Urothelium cell line (cell line): ENCODE measurements at places on chromosomes 16 and 17.
A peak's percentile ranks its signal among the peaks of the same experiment; 100 is the strongest.

DNA sequence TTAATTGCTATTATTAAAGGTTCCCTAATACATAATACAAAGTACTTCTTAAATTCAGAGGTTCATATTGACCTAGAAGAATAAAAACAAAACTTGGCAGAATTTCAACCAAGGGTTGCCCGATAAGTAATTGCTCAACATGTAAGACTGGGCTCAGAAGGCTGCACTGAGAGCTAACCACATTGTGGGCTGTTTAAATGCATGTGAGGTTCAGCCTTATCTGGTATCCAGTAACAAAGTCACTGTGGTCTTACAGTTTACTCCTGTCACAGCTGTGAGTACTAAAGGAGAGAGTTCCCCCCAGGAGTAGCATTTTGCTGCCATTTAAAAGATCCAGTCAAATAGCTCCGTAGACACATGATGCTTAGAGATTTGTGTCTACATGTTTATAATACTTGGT, 1.6 kb upstream of the DHRS11 start:
- no peak for DNase-seq

- no peak for DNase-seq
These were observed 4.8 kb downstream of the XYLT2 start for GRCh38 chr17:50350733-50351132.

- DNase-seq: no peak
These were observed 15.1 kb downstream of the CEP20 start for GRCh38 chr16:15873301-15873700.

DNA sequence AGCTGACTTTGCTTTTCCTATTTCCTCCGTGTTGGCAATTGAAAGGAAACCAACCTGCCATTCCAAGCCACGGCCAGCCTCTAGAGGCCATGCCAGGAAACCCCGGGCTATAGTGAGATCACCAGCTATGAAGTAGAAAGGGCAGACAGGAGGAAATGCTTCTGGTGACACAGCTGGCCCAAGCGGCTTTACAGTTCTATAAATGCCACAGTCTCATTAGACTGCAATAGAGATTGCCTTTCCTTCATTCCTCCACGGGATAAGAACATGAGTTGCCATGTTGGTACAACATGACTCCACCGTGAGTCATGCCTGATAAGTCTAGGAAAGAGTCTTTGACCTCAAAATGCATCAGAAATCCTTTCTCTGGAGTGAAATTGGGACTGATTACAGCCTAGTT, 384.9 kb downstream of the GRIN2A start:
- peak; percentile 62 for DNase-seq

- DNase-seq: no peak
These were observed 7.1 kb downstream of the NAGPA start for GRCh38 chr16:5026664-5027063.

DNA sequence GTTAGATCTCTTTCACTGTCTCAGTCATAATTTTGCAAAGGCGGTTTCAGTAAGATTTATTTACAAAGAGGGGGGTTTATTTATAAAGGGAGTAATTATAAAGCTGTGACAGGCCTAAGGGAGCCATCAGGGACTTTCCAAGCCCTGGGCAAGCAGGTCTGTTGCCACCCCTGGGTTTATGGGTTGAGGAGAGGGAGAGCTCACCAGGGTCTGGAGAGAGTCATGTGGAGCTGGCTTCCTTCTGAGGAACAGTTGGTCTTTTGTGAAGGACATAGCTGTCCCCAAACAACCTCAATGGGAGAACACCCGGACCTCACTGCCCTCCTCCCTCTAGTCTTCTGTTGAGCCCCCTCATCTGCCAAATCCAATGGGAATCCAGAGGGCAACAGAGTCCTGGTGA, 9.8 kb downstream of the ITGAM start:
- no peak for DNase-seq

GRCh38 chr17:58487589-58488427, at the start of gene HSF5:
Gene HSF5, minus strand, starts transcription at chr17:58488408. Its CDS starts 134 bp downstream, at chr17:58488274.
- no peak for DNase-seq

DNA sequence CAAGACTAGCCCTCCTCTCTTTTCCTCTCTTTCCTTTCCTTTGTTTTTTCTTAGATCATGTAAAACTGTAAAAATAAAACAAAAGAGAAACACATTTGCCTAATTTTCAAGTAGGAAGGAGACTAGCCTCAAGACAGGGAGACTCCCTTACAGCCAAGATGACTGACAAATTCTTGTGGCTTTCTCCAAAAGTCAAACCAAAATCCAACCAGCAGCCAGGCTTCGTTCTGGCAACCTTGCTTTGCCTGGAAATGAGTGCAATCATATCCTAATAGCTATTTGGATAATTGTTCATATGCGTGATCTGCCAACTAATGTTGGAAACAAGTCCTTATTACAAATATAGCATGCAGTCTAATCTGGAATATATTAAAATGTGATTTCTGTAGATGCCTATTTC, 868.9 kb upstream of the SOX9 start:
- DNase-seq: no peak

DNA sequence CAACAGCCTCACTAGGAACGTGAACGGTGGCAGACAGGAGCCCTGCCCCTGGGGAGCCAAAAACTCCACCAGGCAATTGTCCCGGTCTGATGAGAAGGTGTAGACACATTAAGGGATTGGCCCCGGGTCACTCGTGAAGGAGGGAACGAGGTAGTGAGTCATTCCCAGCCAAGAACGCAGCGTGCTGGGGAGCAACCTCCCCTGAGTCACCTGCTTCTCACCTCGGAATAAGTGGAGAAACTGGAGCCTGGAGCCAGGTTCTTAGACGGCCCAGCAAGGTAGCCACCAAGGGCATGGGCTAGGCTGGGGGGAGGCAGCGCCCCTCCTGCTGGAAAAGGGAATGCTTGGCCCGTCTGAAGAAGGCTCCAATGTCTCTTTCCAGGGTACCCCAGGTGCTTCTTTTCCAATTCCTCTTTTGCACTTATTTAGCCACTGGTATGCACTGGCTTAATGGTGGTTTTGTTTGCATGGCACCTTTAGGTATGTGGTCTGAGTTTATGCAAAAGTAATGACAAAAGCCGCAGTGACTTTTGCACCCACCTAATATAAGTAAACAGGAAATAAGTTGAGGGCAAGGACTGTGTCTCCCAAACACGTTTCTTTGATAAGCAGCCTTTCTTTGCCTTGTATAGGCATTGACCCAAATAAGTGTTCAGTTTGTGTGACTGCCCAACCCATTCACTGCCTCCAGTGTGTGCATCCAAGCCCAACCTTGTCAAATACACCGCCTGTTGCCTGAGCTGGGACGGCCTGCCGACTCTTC, 1.8 kb upstream of the HELZ start:
- DNase-seq: peak; percentile 88

DNA sequence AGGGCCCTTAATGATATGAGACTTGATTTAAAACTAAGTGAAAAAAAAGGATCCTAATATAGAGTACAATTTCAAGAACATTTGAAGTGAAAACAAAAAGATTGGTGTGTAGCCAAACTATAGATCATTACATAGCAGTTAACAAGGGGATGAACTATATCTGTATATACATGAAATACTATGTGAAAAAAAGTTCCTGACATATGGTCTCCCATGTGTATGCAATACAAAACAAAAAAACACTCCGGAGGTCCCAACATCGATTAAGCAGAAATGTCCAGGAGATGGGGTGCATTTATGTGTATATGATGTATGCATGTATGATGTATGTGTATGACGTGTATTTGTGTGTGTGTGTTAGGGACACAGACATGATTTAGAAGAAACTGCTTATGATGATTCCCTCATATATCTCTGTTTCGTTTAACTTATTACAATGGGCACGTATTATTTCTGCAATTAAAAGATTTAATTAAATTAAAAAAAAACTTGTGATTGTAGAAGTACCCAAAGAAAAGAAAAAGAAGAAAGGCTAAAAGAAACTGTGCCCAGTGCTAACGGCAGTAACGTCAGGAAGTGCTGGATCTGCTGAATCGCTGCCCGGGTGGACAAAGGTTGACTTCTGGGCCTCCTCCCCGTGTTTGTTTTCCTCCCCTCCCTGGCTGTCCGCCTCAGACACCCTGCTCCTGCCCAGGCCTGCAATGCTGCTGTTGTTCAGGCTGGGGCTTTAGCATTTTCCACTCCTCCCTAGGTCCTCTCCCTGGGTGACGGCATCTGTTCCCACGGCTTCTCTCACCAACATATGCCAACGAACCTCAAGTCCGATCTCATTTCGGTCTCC, 36.9 kb downstream of the TBX4 start:
- no peak for DNase-seq

DNA sequence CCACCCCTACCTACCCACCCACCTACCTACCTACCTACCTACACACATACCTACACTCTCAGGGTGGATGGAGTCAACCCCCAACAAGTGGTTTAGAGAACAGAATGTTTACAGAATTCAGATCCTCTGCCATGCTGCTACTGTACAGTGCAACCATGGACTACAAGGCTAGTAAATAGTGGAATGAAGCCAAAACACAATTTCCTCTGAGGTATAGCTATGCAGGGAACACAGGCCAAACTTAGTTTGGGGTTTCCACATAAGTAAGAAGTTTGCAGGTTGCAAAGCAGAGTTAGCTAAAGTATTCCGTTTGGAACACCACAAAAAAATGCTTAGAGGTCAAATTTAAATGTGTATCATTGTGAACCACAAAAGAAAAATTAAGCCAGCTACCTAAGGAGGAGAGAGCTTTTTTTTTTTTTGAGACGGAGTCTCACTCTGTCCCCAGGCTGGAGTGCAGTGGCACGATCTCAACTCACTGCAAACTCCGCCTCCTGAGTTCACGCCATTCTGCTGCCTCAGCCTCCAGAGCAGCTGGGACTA, 2.7 kb upstream of the AP1G1 start:
- no peak for DNase-seq

GRCh38 chr17:49687878-49688491, 10.1 kb upstream of the SPOP start:
- DNase-seq: no peak

DNA sequence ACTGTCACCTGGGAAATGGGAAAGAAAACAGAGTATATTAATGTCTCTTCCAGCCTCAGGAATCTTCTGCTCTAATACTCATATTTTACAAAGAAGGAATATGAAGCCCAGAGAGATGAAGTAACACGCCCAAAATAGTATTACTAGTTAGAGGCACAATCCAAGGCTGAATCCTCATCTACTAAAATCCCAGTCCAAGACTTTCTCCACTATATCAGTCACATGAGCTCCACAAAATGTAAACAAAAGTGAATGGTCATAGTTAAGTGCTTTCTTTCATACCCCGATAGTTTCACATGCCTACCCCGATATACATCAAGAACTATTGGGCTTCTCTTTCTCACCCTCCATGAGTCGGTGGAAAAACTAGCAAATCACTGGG, 965 bp downstream of the INTS2 start:
- DNase-seq: no peak

GRCh38 chr17:63623786-63624530, 1.7 kb downstream of the MAP3K3 start:
- no peak for DNase-seq

GRCh38 chr17:37708616-37709212, 36.1 kb downstream of the HNF1B start:
- DNase-seq: peak; percentile 51

GRCh38 chr16:11639925-11640899, 28.0 kb upstream of the SNN start:
- peak; percentile 83 for DNase-seq

GRCh38 chr16:17334096-17334495, 136.7 kb downstream of the XYLT1 start:
- no peak for DNase-seq

- no peak for DNase-seq
These were observed 5.1 kb downstream of the TTYH2 start for GRCh38 chr17:74218436-74218835.

GRCh38 chr16:14202095-14202494, 131.0 kb downstream of the MRTFB start:
- no peak for DNase-seq

DNA sequence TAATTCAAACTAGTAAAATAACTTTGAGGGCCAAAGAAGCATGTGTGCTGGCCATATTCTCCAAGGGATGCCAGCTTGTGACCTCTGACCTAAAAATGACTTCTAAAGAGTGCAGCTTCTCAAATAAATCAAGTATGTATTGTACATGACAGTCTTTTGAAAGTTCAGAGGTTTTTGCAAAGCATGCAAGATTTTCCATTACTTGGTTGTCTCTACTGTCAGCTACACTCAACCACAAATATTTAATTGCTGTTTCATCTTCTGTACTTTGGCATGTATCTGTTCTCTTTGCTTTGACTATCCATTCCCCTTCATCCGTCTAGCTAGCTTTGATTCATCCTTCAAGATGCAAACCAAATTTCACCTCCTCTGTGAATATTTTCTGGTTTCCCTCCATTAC, 121.9 kb upstream of the HS3ST2 start:
- no peak for DNase-seq

DNA sequence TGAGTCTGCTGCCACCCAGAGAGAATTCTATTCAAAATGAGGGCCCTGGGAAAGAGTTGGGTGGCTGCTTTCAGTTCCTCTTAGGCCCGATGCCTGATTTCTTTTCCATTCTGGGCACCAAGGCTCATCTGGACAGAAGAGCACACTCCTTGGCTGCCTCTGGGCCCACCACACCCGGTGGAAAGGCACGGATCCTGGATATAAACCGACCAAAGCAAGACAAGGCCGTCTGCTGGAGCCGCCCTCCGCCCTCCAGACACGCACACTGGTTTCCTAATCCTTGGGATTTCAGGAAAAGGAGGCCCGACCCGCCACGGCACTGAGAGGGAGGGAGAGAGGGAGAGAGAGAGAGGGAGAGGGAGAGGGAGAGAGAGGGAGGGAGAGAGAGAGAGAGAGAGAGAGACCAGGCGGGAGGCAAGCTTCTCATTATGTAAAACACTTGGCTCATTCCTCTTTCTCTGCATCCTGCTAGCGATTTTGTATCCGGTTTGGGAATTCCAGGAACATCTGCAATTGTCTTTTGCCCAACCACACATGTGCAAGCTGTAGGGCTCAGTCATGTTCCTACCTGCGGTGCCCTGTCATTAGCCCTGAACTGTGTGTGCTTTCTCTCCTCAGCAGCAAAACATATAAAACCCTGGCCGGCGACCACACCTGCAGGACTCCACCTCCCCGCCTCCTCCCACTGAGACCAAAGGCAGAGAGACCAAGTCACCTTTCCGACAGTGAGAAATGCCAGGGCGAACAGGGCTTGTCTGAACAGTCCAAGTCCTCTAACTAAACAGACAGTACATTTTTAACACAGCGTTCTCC, 347.2 kb downstream of the SOX9 start:
- no peak for DNase-seq

- no peak for DNase-seq
These were observed at the start of gene GRB7 for GRCh38 chr17:39737760-39738567. Gene GRB7, plus strand, starts transcription at chr17:39737938. Its CDS starts 4,364 bp downstream, at chr17:39742302.

DNA sequence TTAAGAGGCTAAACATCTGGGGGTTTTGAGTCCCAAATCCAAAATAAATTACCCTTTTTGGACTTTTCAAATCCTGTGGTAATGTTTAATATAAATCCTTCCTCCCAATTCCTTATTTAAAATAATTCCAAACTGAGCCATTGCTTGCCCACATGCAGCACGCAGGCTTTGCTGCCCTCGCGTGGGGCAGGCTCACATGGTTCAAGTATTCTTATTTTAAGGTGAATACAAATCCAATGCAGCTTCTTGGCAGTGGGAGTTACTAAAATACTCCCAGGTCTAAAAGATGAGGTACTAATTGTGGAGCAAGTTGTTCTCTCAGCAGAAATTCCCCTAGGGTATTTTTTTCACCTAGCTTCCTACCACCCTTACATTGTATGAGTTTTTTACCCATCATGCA, 33.0 kb downstream of the CYB561 start:
- DNase-seq: no peak
